GDM1 (cell line): ENCODE measurements at places on chromosomes 16 and 17.

DNA sequence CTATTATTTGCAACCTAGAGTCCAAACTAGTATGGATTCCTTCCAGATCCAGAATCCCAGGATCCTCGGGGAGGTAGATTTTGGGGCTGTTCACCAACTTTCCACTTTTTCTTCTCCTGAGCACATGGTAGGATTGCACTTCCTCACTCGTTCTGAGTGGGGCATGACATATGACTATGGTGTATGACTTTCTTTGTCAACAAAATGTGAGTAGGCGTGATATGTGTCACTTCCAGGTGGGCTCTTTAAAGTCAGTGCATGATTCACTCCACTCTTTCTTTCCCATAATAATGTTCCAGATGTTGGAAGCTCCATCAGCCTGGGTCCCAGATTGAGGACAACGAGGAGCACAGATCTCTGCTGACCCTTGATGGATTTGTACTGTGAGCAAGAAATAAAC lies 21.5 kb downstream of the IRX5 start:
- DNase-seq, result no peak

- DNase-seq, result no peak
These were observed 1.7 kb upstream of the NPB start for GRCh38 chr17:81900181-81900820.

DNA sequence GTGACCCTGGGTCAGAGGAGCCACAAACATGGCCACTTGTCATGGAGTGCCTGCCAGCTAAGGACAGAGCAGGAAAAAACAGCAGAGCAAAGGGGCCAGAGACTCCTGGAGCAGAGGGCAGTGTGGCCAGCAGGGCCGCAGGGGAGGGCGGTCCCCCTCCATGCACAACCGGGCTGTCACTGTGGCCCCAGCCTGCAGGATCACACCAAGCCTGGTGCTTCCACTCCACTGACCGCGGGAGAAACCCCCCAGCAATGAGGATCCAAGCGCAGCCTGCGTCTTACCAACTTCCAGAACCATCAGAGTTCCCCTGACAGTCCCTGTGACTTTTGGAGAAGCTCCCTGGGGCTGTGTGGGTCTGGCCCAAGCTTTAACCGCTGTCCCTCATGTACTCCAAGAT lies 62.0 kb downstream of the PRMT7 start:
- DNase-seq, result no peak

GRCh38 chr16:87575027-87575804 lies 27.1 kb upstream of the JPH3 start:
- DNase-seq, result no peak

GRCh38 chr17:55726440-55726839 lies 3.8 kb upstream of the TMEM100 start:
- no peak for DNase-seq

DNA sequence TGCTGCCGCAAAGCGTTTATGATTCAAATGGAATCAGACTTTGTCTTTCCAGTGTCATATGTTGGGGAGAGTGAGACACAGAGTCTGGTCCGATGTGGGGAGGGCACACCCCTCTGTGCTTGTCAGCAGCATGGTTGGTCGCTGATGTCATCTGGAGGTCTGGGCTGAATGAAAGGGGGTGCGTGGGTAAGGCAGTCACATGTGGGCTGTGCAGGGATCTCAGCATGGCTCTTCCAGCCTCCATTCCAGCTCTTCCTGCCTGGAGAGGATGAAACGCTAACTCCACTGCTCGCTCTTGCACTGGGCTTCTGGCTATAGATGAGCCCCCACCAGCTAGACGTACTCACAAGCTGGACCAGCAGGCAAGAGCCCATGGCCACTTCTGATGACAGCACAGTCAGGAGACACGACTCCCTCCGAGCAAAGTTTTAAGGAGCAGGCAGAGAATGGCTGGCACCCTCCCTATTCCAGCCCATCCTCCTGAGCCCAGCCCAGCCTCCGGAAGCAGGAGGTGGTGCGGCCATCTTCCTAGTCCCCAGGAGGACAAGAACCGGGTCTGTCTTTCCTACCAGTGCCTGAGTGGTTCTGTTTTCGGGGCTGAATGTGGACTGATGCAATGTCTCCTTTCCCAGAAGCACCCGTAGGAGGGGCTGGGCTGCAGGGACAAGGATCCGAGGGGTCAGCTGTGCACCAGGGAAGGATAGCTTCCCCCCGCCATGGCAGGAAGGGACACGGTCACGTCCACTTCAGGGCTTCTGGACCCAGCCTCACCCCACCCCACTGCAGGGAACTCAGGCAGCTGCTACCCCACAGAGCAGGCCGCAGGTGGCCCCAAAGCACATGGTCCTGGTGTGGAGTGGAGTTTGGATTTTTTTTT lies 41.5 kb upstream of the CBFA2T3 start:
- no peak for DNase-seq

DNA sequence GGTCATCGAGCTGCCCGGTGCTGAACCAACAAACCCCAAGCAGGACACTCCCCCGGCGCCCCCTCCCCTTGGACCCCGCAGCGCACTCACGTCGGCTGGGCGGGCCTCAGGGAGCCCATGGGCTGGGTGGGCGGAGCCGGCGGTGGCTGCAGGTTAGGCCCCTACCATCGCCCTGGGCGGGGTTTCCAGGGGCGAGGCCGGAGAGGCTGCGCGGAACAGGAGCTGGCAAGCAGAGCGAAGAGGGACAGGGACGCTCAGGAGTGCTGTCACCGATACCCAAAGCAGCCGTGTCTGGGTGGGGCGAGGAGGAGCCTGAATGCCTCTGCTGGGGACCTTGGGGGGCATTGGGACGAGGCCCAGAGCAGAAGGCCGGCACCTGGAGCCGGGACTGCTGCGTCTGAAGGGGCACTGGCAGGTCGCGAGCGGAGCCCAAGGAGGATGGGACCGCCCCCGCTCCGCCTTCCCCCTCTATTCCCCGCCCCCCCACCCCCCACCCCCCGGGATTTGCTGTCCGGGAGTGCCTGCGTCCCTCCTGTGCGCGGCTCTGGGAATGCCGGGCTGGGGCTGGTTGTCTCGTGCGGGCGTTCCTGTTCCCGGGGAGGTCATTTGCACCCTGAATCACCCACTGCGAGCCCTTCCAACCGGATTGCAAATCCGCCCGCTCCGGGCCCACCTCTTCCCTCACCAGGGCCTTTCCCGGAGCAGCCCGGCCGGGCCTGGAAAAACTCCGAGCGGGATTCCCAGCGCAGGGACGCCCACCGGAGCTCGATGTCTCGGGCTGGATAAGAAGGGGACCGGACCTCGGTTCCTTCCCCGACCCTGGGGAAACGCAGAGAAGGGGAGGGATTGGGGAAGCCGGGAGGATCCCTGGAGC lies 902 bp downstream of the ARHGAP27 start:
- peak; percentile 66 for DNase-seq

GRCh38 chr16:29811896-29812665 lies at the start of gene PRRT2:
Gene PRRT2 (plus strand): TSS chr16:29812193. CDS start chr16:29813055, 862 bp downstream.
- no peak for DNase-seq

- no peak for DNase-seq
These were observed 101.4 kb upstream of the XYLT1 start for GRCh38 chr16:17572145-17572544.
